Dermis microvascular lymphatic vessel endothelial cell (primary cell): ENCODE measurements at places on chromosomes 12 and 14. TPM values are rescaled to one million over a fixed set of nuclear protein-coding genes. Genes with fewer than 3 reads are reported as not detected.

GRCh38 chr12:105814283-105814682 lies 324.5 kb downstream of the NUAK1 start:
- no peak for DNase-seq

Gene GARIN6
- not detected in 2 replicates for total RNA-seq

DNA sequence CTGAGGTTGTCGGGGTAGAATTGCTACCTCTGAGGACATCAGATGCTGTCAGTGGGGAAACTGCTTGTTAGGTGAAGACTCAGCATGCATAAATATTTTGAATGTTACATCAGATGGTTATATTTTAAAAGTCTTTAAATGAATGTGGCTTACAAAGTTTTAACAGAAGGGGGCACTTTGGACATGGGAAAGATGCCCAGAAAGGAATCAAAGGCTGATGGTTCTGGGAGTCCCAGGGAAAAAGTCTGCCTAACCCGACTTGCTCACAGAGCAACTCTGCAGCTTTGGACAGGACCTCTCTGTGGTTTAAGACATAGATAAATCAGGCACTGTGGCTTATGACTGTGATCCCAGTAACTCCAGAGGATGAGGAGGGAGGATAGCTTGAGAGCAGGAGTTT lies 474.9 kb downstream of the ATP23 start:
- DNase-seq, result peak; percentile 27

Gene PLEKHD1
- total RNA-seq, result under 0.01 and 0.13 TPM in 2 replicates

- no peak for DNase-seq
Observed at GRCh38 chr12:99553461-99553860, 94.1 kb upstream of the GARIN6 start.

DNA sequence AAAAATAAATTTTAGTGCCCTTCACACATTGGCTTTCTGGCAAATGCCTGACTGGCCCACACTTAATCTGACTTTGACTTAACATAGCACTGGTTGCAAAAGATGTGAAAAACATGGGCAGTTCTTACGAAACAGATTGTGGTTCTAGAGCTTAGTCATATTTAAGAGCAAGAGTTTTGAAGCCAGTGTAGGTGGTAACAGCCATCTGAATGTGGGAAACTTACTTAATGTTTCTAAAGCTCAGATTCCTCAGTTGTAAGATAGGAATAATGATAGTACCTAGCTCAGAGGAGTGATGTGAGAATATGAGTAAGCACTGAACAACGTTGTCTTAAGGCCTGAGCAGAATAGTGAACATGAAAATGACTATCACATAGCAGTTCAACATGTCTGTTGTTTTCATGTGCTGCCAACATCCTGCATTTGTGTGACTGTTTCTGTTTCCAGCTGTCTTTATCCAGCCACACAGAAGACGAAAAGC lies 262.7 kb downstream of the SYT1 start:
- no peak for DNase-seq

DNA sequence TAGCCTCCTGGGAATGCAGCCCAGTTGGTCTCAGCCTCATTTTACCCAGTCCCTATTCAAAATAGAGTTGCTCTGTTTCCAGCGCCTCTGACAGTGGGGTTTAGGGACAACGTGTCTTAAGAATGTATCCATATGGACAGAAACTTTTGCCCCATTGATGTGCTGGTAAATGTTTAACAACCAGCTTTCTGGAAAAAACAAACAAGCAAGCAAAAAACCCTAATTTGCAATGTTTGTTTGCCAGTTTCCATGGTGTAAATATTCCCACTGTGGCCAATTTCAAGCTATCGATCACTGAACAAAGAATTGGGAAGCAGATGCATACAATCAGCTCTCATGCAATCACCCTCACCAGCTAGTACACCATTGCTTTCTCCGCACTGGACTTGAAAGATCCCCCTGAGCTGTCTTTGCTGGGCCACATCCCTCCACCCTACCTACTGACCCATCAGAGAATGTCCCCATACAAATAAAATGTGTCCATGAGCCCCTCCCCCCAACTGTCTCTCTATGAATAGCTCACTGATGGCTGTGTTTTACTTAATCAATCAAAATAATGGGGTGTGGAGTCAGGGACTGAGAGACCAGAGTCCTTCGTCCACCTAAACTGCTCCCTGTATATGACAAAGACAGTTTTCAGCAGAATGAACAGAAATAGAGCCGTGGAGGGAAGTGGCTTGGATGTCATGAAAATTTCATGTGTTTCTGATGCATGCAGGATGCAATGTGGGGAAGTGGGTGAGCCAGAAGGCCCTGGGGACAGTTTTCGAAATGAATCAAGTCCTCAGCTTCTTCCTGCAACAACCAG lies 40.8 kb downstream of the CCDC60 start:
- no peak for DNase-seq

Gene PLEKHH1
- total RNA-seq, result 0.13 TPM in 2 replicates

- peak; percentile 51 for DNase-seq
Observed at GRCh38 chr14:104130974-104131651, 7.3 kb upstream of the KIF26A start.

- no peak for DNase-seq
Observed at GRCh38 chr12:121241156-121241970, 31.4 kb downstream of the P2RX4 start.

Gene NTN4
- total RNA-seq, result 204 and 516 TPM in 2 replicates

Gene NGB
- not detected in 2 replicates for total RNA-seq

- DNase-seq, result peak; percentile 94
Observed at GRCh38 chr14:64232095-64232838, 61.9 kb downstream of the ESR2 start.

Gene STXBP6
- 4.5 and 34.5 TPM in 2 replicates for total RNA-seq
